ENCODE measurements at places on chromosomes 16 and 17.

DNA sequence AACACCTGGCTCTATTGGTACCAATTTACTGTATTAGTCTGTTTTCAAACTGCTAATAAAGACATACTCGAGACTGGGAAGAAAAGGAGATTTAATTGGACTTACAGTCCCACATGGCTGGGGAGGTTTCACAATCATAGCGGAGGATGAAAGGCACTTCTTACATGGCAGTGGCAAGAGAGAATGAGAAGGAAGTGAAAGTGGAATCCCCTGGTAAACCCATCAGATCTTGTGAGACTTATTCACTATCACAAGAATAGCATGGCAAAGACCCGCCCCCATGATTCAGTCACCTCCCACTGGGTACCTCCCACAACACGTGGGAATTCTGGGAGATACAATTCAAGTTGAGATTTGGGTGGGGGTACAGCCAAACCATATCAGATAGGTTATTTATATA, 22.6 kb upstream of the GOSR1 start:
- no peak for DNase-seq

DNA sequence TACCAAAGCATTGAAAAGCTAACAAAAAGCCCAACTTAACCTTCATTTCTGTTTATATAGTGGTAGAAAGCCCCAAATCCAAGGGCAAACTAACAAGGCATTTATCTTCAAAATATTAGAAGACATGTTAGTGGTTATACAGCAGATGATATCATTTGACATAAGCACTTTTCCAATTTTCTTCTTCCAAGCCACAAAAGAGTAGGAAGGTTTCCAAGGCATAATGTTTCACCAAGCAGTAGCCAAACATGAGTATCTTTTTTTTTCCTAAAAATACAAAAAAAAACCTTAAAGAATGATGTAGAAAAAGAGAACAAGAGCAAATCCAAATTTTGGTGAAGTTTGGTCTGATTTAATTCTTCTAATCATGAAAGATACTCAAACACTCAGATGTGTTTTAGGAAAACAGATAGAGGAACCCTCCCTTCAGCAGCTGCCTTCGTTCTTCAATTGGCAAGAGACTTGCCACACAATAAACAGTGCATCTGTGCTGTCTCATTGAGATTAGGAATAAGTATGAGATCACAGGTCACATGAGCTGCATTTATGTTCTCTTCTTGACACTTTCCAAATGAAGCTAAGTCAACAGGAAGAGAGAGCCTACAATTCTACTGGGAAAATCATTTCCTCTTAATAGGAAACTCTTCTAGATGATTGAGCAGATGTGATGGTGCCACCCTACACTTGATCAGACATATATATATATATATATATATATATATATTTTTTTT, 106.7 kb downstream of the TTC19 start:
- DNase-seq, result no peak

GRCh38 chr16:86444661-86445060, 65.7 kb upstream of the FOXF1 start:
- no peak for DNase-seq

GRCh38 chr16:83882163-83882885, 16.6 kb upstream of the MLYCD start:
- no peak for DNase-seq

- DNase-seq, result no peak
These were observed 42.6 kb upstream of the SKAP1 start for GRCh38 chr17:48472411-48473281.

GRCh38 chr16:4500272-4500671, 24.1 kb downstream of the HMOX2 start:
- peak; percentile 27 for DNase-seq

GRCh38 chr16:11356573-11357331, 11.5 kb downstream of the RMI2 start:
- peak; percentile 61 for DNase-seq

GRCh38 chr17:60256174-60256573, 106.4 kb downstream of the CA4 start:
- no peak for DNase-seq

DNA sequence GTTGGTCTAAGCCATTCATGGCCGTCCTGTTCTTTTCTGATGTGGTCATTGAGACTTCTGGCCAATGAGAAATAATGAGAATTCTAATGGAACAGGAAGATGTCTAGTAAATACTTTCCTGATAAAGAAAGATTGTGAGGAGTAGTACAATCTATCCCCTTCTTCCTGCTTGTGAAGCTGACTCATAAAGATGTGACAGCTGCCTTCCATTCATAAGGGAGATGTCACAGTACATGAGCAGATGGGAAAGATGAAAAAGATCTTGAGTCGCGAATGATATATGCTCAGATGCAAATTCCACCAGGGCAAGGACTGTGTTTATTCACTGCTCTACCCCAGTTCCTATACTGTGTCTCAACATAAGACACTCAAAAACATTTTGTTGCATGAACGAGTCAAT, 111.7 kb upstream of the FOXF1 start:
- no peak for DNase-seq

DNA sequence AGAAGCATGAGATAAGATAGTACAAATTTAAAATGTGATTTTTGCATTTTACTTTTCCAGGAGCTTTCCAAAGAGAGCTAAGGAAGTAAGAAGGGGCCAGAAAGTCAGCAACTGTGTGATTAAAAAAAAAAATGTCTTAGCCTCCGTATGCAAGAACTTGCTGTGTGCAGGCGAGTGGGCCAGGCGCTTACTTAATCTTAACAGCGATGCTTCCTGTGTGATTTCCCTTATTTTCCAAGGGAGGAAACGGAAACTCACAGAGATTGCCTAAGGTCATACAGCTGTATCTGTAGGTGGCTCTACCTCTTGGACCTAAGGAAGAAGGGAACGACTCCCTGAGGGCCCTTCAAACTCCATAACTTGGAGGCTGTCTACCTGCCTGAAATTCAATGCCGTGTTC, 11.1 kb downstream of the HS3ST3B1 start:
- DNase-seq, result no peak

All from stimulated activated CD4-positive, alpha-beta T cell treated with anti-CD3 and anti-CD28 coated beads, Interleukin-4, amount 100 ng/mL, for 24 hours (primary cell).